ENCODE measurements at places on chromosomes 6 and 20.

GRCh38 chr6:360764-361373, 30.7 kb upstream of the IRF4 start:
- no peak for DNase-seq

- DNase-seq, result no peak
Observed at GRCh38 chr20:43975096-43975768, 60.6 kb downstream of the TOX2 start.

- DNase-seq, result no peak
Observed at GRCh38 chr6:32982702-32983492, 14.5 kb downstream of the BRD2 start.

- no peak for DNase-seq
Observed at GRCh38 chr6:29478740-29479139, 9.0 kb downstream of the MAS1L start.

GRCh38 chr6:84260926-84261325, 33.5 kb upstream of the CEP162 start:
- DNase-seq, result no peak

All from activated CD4-positive, alpha-beta T cell treated with anti-CD3 and anti-CD28 coated beads, Interleukin-2, amount 10 ng/mL, durations not matched to agents 7 days and 5 days (primary cell).